ENCODE measurements at places on chromosomes 11 and 22.

DNA sequence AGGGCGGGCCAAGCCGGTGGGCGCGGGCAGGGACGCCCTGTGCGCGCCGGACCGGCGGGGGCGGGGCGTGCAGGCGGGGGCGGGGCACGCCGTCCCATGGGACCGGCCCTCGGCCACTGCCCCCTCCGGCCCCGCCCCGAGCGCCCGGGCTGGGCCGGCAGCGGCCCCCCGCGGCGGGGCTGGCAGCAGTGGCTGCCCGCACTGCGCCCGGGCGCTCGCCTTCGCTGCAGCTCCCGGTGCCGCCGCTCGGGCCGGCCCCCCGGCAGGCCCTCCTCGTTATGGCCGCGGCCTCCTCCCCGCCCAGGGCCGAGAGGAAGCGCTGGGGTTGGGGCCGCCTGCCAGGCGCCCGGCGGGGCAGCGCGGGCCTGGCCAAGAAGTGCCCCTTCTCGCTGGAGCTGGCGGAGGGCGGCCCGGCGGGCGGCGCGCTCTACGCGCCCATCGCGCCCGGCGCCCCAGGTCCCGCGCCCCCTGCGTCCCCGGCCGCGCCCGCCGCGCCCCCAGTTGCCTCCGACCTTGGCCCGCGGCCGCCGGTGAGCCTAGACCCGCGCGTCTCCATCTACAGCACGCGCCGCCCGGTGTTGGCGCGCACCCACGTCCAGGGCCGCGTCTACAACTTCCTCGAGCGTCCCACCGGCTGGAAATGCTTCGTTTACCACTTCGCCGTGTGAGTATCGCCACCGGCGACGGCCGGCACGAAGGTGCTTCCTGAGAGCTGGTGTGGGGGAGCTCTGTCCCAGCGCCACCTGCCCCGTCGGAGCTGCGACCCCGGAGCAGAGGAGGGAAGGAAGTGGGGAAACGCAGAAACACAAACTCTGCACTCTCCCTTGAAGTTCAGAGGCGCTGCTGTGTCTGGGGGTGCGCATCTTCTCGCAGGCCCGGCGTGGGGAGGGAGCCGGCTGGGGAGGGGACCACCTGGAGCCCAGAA lies at the start of gene KCNQ1:
TSS of gene KCNQ1 (plus strand) at position 188 of the 925 bp plus-strand sequence. CDS start at position 279, 91 bp downstream.
- no peaks in the 10 kb centered on the region for H3K36me3 ChIP-seq
- peaks cover 37% of the 10 kb centered on the region for H3K4me1 ChIP-seq
- peaks cover 4% of the 10 kb centered on the region for H3K27me3 ChIP-seq
- DNase-seq: peak; percentile 65
- peak within 1 kb of the TSS; percentile 83 for H3K27ac ChIP-seq

DNA sequence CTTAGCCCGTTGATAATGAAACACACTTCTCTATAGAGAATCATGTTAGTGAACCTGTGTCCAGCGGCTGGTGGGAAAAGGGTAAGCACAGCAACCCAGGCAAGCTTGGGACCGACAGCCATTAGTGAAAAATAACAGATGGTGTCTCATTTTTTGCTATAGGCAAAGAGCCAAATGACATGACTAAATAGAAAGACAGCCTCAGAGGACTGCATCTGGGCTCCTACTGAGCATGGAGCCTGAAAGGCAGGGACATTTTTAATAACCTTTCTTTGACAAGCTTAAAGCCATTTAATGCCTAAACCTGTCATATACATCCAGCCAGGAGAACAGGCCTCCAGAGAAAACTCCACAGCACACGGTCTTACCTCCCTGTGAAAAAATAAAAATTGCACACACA lies 67.0 kb downstream of the FANCF start:
- no peak overlapping the region for H3K27ac ChIP-seq
- no peaks in the 10 kb centered on the region for H3K36me3 ChIP-seq

DNA sequence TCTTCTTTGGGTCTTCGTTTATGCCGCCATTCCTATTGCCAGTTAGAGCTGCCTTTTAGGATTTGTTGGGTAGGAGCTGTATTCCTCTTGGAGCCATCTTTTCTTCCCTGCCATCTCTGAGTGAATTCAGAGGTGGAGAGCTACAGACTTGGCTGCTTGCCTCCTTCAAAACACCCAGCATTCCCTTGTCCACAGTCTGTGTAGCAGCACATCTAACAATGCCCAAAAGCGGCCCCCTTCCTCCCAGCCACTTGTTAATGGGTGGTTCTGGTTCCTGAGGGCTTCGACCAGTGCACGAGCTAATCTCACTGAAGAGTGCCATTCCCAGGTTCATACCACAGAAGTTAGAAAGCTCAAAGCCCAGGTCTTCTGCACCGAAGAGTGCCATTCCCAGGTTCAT lies 37.7 kb downstream of the MARK2 start:
- DNase-seq: no peak
- no peak overlapping the region for H3K4me3 ChIP-seq
- H3K36me3 ChIP-seq: peaks cover 47% of the 10 kb centered on the region

- no peaks in the 10 kb centered on the region for H3K27me3 ChIP-seq
- H3K4me3 ChIP-seq: no peak overlapping the region
These were observed 26.6 kb upstream of the L3MBTL2 start for GRCh38 chr22:41178425-41178975.

- DNase-seq: no peak
- peaks cover 36% of the 10 kb centered on the region for H3K27me3 ChIP-seq
- H3K4me3 ChIP-seq: no peak overlapping the region
- H3K27ac ChIP-seq: no peak overlapping the region
- H3K36me3 ChIP-seq: no peaks in the 10 kb centered on the region
These were observed 48.9 kb upstream of the SHANK2 start for GRCh38 chr11:71301046-71301857.

- no peak for DNase-seq
- no peak overlapping the region for H3K4me3 ChIP-seq
- no peaks in the 10 kb centered on the region for H3K36me3 ChIP-seq
- no peaks in the 10 kb centered on the region for H3K27me3 ChIP-seq
These were observed 20.1 kb upstream of the SMIM35 start for GRCh38 chr11:118106789-118107335.

DNA sequence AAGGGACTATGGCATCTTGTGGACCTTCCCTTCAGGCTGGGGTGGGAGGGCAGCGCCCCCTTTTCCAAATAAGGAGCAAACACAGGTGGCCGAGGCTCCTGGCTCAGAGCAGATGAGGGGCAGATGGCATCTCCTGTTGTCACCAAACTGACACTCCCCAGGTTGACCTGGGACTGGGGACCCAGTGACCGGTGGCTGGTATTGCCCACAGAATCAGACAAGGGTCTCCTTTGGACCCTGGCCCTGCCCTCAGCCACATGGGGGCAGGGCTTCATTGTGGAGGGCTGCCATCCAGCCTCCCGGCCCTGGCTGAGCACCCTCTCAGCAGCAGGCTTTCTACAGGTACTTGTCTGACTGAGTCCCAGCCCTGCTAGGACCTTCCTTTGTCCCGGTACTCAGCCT lies 842 bp upstream of the SIGIRR start:
- DNase-seq: peak; percentile 62
- peaks cover 33% of the 10 kb centered on the region for H3K4me1 ChIP-seq
- H3K36me3 ChIP-seq: no peaks in the 10 kb centered on the region
- peak overlapping the region; percentile 78 for H3K4me3 ChIP-seq

DNA sequence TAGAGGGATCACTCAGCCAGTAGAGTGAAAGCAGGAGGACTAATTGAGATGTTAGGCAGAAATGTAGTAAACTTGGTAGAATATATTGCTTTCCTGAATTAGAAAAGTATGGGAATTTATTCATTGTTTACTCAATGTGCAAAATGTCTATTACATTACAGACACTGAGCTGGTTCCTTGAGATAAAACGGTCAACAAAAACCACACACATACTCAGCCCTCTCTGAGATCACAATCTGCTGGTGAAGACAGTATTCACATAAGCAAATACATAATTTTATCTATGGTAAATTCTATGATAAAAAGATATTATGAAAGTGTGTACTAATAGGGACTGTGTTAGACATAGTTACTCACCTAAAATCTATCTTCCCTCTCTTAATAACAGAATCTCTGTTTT lies 833.5 kb downstream of the KCNA4 start:
- H3K27me3 ChIP-seq: no peaks in the 10 kb centered on the region
- no peak for DNase-seq
- H3K27ac ChIP-seq: no peak overlapping the region
- H3K4me3 ChIP-seq: no peak overlapping the region
- no peaks in the 10 kb centered on the region for H3K36me3 ChIP-seq
- H3K4me1 ChIP-seq: no peaks in the 10 kb centered on the region

GRCh38 chr11:122197066-122197987 lies 81.3 kb upstream of the BLID start:
- peaks cover 26% of the 10 kb centered on the region for H3K27me3 ChIP-seq
- DNase-seq: no peak
- H3K4me3 ChIP-seq: no peak overlapping the region
- peaks cover 4% of the 10 kb centered on the region for H3K4me1 ChIP-seq
- H3K27ac ChIP-seq: no peak overlapping the region
- no peaks in the 10 kb centered on the region for H3K36me3 ChIP-seq

GRCh38 chr11:68889948-68890446 lies 13.6 kb downstream of the MRPL21 start:
- H3K27me3 ChIP-seq: no peaks in the 10 kb centered on the region
- H3K4me1 ChIP-seq: peaks cover 3% of the 10 kb centered on the region
- H3K4me3 ChIP-seq: no peak overlapping the region
- H3K36me3 ChIP-seq: peaks cover 57% of the 10 kb centered on the region
- no peak for DNase-seq

- no peaks in the 10 kb centered on the region for H3K27me3 ChIP-seq
- DNase-seq: no peak
- no peaks in the 10 kb centered on the region for H3K4me1 ChIP-seq
- peaks cover 24% of the 10 kb centered on the region for H3K36me3 ChIP-seq
- no peak overlapping the region for H3K27ac ChIP-seq
- no peak overlapping the region for H3K4me3 ChIP-seq
These were observed 185.3 kb downstream of the DYNC2H1 start for GRCh38 chr11:103294516-103294915.

Measured in activated T-cell treated with anti-CD3 and anti-CD28 coated beads, Interleukin-2, amount 50 U/mL, for 24 hours (primary cell).